ENCODE measurements at places on chromosomes 2 and 18.

DNA sequence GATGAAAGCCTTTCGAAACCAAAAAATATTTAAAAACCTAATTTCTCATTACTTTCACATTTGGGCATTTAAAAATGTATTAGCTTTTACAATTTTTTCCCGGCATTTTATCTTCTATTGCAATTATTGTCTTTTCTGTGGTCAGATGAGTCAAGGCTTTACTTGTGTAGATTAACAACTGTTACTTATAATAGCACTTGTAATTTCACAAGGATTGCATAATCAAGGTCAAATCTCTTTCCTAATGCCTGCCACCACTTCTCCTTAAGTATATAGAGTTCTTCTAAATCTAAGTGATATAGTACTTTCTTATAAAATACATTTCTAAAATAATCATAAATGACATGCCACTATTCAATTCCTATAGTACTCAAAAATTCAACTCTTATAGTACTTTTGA is 67.2 kb downstream of the SLC8A1 start:
- peak; percentile 97 for DNase-seq

- no peak for DNase-seq
These were observed 20.9 kb upstream of the BAZ2B start for GRCh38 chr2:159637240-159637639.

GRCh38 chr2:120251078-120251477 is 1.6 kb upstream of the RALB start:
- DNase-seq = no peak

- DNase-seq = peak; percentile 79
These were observed 497.6 kb upstream of the FAM98A start for GRCh38 chr2:34096562-34097171.

DNA sequence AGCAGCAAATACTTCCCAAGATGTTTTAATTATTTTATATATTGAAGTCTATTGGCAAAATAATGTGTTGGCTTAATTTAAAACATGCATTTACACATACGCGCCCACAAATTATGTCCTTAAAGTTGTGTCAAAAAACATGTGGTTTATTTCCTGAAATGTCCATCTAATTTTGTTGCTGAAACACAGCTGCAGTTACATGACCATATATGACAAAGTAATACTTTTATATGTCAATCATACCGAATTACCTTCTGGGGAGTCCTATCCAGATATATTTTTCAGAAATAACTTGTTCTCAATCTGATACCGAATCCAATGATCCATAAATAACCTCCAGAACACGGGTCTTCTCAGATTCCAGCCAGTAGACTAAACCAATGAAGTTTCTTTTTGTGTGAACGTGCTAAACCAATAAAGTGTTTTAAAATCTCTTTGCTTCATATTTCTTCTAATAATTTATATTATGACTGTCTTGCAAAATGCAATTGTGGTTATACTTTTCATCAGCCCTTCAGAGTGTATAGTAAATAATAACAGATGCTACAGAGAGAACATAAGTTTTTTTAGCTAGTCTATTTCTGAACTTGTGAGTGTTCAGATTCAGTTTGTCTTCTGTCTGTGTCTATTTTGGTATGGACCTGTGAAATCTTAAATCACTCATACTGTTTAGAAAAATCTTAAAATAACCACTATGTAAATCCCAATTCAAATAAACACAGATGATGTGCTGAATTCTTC is 2.4 kb downstream of the SCG2 start:
- DNase-seq = no peak

DNA sequence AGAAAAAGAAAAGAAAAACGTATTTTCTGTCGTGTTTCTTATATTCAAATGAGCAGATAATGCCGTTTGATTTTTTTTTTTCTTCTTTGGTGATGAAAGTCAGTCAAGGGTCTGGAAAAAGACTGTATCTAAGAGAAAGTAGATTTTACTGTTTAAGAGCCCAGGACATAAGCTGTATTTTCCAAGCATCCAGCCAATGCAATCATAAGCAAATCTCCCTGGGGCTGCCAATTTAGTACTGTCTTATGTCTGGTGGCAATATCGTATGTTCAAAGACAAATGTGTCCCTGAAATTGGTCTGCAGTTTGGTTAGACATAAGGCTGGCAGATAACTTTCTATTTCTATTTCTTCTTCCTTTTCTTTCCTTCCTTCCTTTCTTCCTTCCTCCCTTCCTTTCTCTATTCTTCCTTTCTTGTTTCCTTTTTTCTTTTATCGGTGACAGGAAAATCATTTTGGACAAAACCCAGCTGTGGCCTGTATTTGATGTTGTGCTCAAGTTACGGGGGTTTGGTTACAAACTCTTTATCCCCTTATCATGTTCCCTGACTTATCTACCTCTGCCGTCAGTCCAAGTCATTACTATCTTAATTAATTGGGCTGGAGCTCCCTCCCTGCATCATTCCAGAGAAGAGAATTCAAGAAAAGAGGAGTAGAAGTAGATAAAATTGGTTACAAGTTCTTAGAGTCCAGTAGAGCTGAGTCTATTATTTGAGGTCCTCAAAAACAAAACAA is 683.4 kb upstream of the FSHR start:
- DNase-seq = no peak

DNA sequence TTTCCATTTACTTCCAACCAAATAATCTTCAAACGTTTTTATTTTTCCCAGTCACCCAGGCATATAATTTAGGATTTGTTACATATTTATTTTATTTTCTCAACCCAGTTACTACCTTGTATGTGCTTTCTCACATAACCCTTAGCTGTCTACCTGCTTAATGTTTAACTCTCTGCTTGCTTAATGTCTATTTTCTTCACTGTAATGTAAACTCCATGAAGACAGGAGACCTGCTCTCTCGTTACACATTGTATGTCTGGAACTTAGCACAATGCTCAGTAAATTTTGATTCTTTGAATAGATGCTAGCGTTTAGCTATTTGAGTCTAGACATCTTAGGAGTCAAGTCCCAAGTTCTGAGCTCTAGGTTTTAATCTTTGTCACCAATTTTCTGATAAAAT is 70.2 kb downstream of the RBBP8 start:
- no peak for DNase-seq

DNA sequence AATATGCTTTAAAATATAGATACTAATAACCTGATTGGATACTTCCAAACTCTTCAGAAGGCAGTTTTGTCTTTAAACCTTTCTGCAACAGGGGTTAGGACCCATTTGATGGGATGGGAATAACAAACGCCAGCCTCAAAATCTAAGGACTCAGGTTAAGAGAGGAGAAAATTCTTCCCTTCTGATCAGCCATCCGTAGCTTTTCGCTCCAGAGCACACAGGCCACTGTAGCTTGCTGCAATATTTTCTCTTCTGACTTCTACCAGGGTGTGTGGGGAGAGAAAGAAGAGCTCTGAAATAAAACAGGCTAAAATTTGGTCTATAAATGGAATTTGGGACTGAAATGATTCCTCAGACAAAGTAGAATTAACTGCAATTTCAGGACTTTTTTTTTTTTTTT is 95.1 kb downstream of the ALPK2 start:
- DNase-seq = no peak

DNA sequence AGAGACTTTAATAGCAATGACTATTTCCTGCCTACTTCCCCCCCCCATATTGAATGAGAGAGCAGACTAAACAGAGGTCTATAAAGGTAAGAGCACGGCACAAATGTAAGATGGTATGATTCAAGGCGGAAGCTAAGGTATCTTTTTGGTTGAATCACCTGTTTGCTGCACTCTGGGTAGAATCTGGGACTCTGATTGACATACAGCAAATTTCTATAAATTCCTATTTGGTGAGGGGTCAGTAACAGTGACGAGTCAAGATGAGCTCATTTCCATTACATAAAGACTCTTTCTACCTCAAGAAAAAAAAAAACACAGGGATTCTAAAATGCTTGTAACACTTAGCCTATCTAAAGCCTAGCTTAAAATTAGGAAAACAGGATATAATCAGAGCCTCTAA is 297.3 kb downstream of the TNS1 start:
- DNase-seq = no peak

GRCh38 chr2:2181493-2181892 is 149.6 kb downstream of the MYT1L start:
- no peak for DNase-seq

DNA sequence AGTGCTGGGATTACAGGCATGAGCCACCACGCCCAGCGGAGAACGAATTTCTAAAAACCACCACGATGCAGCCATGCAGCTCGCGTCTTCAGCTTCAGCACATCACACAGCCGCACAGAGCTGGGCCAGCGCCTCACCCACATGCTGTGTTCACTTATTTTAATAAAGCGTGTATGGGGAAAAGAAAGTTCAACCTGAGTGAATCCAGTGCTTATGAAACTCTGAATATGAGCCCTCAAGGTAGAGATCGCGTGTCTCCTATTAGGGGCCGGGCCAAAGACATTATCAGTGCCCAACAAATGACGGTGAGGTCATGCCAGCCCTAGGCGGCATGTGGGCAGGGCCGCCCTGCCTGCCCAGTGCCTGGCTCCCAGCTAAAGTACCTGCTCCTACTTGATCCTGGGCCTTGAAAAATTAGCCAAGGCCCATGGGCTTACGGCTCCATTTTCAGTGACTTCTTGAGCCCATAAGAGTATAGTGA is 44.3 kb downstream of the SPRED2 start:
- DNase-seq = no peak

GRCh38 chr2:199850218-199850717 is 724 bp downstream of the FTCDNL1 start:
- peak; percentile 7 for DNase-seq

DNA sequence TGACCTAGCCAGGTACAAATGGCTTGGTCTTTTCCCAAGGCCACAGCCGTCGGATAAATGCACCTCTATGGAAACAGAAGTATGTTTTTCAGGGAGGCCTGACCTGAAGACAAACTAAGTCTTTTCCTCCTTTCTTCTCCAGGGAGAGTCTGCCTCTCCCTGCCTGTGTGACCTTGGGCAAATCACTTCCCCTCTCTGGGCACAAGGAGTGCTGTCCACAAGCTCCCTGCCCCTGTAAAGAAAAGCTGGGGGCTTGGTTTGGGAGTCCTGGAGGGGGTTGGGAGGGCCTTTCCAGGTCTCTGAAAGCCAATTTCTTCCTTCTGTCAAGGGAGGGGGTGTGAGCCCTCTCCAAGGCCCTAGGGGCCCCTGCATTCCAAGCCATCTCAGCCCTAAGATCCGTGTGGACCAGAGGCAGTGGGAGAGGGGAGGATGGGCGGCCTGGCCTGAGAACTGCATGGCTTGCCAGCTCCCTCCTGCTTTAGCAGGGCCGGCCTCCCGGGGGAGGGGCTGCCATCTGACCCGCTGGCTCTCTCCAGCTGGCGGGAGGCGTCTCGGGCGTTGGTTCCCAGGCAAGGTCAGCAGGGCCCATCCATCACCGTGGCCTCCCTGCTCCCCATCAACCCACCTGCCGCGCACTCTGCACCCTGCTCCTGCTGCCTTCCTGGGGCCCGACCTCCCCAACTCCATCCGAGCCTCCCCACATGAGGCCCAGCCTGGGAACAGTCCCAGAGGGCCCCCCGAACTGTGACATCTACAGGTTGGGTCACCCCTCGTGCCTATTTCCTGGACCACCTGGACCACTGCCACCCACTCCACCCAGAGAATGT is 61.4 kb downstream of the SMAD7 start:
- no peak for DNase-seq

Measured in inflammatory macrophage treated with lipopolysaccharide for 1 hour (primary cell).